ENCODE measurements at places on chromosomes 2 and 18.

- DNase-seq: no peak
Observed at GRCh38 chr18:33181016-33181415, 259.5 kb downstream of the CCDC178 start.

- DNase-seq: no peak
Observed at GRCh38 chr2:16452123-16452522, 213.5 kb downstream of the CYRIA start.

DNA sequence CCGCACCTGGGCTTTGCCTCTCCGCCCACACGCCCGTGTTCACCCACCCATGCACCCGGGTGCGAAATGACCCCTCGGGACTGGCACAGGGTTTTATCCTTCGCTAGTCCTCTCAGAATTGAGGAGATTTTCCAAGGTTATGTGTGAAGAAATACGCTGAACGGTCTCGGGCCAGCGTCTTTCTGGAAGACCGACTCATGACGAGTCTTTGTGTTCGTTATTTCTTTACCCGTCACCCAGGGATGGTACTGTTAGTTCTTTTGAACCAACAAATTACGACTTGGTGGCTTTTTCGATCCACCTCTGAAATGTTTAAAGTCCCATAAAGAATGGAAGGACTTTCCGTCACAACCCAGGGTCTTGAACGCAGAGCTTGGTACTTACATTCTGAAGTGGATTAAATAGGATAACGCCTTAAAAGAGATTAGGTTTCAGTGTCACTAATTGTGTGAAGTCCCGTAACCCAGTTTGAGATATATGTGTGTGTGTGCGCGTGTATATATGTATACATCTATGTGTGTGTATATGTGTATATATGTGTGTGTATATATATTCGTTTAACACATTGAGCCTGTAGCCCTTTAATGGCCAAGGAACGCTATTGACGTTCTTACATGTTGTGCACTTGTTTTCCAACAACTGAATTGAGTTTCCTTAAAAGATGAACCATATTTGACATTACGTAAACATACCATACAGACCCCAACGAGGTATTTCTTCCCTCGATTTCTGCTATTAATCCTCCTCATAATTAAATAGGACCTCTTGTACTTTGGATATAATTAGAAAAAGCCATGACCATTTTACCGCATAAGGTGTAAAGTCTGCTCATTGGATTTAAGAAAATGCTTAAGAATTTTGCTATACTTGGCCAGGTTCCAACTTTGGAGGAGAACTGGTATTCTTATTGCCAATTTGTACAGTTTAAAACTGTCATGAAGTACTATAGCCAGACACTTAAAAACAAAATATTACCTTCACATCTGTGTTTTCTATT lies 889 bp downstream of the ZC3H15 start:
- peak; percentile 44 for DNase-seq

- DNase-seq: no peak
Observed at GRCh38 chr2:176278927-176279326, 9.7 kb downstream of the MTX2 start.

GRCh38 chr2:240246173-240246820 lies 105.8 kb upstream of the OTOS start:
- DNase-seq: no peak

GRCh38 chr2:115480741-115481140 lies 1038.3 kb downstream of the DPP10 start:
- no peak for DNase-seq

GRCh38 chr2:128424406-128425171 lies 105.9 kb upstream of the HS6ST1 start:
- DNase-seq: no peak

DNA sequence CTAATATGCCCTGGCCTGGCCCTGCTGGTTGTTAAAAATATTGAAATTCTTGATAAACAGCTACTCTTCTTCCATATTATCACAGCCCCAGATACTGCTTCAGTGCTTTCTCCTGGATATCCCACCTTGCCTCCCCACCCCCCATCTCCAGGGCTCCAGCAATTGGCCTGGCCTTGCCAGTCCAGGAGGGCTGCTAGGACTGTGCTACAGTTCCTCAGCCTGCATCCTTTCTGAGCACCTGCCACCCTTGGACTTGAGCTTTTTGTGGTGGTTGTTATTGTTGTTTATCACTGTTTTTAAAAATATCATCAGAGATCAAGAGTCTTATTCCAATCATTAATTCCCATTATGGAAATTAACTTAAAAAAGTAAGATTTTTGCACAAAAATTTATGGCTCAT lies 13.5 kb downstream of the HNMT start:
- DNase-seq: no peak
